ENCODE measurements at places on chromosomes 12 and 14.

GRCh38 chr14:45678163-45678562 lies 425.2 kb upstream of the MIS18BP1 start:
- no peak for DNase-seq

DNA sequence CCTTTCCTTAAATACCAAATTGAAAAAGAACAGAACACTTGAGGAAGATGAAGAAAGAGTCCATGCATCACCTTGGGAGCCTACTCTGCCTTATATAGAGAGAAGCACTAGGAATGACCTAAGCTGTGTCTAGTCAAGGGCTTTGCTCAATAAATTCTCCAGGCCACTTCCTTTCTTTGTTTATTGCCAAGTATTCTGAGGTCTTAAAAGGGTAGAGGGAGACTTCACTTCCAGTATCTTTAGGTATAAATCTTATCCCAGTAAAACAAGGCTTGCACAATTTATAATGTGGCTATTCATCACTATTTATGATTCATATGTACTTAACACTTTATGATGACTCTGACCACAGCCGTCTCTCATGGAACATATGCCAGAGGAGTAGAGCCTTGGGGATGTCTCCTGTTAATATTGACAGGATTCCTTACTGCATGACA lies 85.1 kb upstream of the ARHGAP5 start:
- no peak for DNase-seq

DNA sequence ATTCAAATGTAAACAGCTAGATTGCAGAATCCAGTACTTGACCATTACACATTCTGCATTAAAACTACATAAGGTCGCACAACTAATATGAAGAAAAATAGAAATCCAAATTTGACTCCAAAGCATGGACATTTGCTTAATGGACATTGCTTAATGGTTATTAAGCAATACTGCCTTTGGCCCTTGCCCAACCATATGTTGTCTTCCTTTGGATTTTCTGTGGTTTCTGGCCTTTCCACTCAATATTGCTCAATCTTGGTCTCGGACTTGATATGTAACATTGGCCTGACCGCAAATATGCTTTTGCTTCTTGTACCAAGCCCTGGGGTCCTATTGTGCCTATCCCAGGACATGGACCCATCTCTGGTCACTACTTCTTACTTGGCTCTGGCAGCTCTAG lies 67.2 kb downstream of the PTPRR start:
- no peak for DNase-seq

DNA sequence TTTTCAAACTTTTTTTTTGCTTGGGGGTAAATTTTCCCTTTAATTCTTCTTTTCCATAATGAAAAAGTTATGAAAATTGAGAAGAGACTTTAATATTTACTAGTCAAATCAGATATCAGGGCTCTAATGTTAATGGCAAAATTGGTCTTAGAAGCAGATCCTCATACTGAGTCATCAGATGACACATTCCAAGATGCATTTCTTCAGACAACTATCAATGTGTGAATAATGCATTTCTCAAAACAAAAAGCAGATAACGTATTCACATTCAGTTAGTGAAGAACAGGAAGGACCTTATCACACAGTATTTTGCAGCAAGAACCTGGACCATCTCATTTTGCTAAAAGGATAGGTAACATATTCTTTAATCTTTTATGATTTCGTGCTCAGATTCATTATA lies 130.7 kb downstream of the GPHN start:
- no peak for DNase-seq

GRCh38 chr14:34665785-34666435 lies 36.0 kb upstream of the SNX6 start:
- DNase-seq = peak; percentile 34

DNA sequence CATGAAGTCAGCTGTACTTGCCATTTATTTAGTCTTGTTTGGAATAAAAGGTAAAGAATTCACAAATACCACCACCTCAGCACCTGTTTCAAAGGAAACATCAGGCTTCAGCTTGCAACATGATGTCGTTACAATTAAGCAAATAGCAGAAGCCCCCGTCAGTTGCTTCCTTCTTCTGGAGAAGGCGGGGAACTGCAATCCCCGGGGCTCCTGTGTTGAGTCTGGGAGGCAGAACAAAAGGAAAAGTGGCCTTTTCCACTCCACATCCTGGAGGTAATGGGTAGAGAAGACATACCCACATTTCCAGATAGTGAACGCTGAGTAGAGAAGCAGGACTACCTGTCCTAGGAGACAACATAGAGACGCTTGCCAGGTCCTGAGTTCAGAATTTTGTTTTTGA lies 92.8 kb downstream of the DNAH10 start:
- DNase-seq = no peak
